SW 1271 (cell line): ENCODE measurements at places on chromosomes 11 and 22.

DNA sequence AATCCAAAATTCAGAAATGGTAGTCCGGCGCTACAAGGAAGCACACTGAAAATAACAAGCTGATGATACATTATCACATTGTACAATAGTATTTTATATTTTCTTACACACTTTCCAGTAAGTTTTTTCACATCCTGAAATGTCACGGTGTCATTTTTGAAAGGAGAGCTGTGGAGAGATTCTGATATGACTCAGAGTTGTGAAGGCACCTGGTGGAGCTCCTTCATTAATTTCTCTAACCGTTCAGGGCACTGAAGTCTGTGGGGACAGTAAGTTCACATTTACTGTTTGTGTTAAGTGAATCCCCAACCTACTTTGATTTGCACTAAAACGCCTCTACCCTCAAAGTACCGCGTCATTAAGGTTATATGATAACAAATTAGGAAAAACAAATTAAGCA lies 13.3 kb downstream of the LDHAL6A start:
- DNase-seq, result no peak

DNA sequence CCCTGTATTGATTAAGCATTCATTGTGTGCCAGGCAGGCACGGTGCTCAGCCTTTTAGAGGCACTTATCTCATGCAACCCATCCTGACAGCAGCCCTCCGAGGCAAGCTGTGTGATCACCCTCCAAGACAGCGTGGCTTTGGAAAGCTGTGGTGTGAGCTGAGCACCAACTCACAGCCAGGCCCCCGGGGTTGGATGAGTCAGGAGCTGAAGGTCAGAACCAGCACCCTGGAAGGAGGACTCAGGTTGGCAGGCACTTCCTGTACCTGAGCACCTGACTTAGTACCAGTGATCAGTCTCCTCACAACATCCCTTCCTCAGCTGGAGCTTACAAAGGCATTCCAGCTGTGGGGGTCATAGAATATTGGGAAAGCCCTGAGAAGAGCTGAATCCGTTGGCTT lies 9.0 kb downstream of the PATZ1 start:
- no peak for DNase-seq

DNA sequence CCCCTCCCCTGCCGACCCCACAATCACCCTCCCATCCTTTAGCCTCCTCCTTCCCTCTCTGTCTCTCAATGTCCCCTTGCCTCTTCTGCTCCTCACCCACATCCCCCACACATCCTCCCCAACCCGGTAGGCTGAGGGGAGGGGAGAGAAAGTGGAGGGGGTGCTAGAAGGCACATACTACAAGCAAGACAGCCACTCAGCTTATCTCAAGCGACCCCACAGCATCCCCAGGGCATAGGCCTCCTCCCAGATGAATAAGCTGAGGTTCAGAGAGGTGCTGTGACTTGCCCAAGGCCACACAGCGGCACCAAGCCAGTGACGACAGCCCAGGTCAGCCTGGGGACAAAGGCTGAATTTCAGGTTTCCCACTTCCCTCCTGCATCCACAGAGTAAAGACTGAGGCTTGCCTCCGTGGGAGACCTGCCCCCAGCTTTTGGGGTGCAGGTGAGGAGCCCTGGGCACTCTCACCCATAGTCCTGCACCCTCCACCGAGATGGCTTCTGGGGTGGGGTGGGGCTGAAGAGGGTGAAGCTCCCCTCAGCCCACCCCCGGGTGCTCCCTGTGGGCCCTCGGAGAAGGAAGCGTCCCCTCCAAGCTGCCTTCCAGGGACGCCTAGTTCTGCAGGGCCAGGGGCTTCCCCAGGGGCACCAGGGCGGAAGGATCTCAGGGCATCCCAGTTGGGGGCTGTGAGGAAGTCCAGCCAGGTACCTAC lies 511 bp downstream of the RAC2 start:
- DNase-seq, result no peak

- no peak for DNase-seq
Measured at GRCh38 chr22:22082229-22082835, 99.7 kb upstream of the TOP3B start.

DNA sequence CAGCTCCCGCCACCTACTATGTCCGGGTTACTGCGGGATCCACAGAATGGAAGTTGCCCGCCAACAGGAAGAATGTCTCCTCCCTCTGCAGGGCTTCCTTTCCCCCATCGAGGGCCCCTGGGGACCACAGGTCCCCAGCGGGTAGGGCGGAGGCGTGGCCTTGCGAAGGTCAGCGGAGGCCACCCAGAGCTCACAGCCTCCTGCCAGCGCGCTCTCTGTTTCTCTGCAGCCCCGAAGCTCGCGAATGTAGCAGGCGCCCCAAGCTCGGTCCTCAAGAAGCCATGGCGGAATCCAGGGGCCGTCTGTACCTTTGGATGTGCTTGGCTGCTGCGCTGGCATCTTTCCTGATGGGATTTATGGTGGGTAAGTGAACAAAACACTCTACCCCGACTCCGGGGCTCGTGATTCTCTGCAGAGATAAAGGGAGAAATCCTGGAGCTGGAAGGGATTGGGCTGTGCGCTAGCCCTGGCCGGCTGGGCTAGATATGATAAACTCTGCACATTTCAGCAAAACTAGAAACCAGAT lies at the start of gene NAALAD2:
TSS of gene NAALAD2 (plus strand) at position 186 of the 526 bp plus-strand sequence. CDS start at position 282, 96 bp downstream.
- DNase-seq, result no peak

GRCh38 chr22:42068291-42068690 lies 2.3 kb downstream of the NAGA start:
- no peak for DNase-seq

- no peak for DNase-seq
Measured at GRCh38 chr11:109818290-109818689, 274.9 kb upstream of the ZC3H12C start.

GRCh38 chr22:24067587-24068376 lies 56.7 kb downstream of the CABIN1 start:
- no peak for DNase-seq

DNA sequence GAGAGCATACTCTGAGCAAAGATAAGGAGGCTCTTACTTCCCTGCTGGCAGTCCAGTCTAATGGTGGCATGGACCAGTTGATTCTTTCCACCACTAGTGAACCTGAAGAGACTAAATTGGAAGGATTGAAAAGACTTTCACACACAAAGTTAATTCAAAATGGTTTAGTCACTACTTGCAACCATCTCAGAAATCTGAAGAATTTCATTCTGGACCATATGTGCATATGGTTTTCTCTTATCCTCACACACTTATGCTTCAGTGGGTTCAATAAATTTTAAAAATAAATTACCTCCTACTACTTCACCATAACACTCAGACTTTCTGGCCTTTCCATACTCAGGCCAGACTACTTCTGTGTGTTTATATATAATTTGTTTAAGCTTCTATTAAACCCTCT lies 44.7 kb downstream of the CADM1 start:
- no peak for DNase-seq

DNA sequence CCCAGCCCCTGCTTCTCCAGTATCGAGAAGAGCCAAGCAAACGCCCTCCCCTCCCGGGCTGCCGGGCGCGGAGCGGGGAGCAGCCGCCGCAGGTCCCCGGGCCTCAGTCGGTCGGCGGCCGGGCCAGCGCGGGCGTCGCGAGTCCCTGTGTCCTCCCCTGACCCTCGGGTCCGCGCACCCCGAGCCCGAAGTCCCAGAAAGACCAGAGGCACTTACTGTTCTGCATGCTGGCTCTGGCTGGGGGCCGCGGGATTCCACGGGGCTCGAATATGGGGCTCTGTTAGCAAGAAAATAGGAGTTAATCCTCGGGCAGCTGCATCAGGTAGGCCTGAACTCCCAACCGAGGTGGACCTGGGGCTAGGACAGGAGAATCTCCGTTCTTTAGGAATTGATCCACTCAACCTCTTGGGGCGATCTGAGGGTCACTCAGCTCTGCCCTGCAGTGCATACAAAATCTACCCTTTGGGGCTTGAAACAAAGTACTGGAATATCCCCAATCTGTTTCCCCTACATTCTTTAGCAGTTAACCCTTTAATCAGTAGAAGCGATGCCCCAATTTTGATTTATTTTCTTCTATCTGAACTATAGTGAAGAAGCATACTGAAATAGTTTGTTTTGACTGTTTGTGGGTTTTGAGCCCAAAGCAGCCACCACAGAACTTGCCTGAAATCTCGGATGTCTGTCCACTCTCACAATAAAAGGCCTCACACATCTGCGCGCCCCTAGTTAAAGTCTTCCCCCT lies 4.8 kb downstream of the PAX6 start:
- DNase-seq, result no peak
